Iris pigment epithelial cell (primary cell): ENCODE measurements at places on chromosomes 5 and 9.
A peak's percentile ranks its signal among the peaks of the same experiment; 100 is the strongest.

DNA sequence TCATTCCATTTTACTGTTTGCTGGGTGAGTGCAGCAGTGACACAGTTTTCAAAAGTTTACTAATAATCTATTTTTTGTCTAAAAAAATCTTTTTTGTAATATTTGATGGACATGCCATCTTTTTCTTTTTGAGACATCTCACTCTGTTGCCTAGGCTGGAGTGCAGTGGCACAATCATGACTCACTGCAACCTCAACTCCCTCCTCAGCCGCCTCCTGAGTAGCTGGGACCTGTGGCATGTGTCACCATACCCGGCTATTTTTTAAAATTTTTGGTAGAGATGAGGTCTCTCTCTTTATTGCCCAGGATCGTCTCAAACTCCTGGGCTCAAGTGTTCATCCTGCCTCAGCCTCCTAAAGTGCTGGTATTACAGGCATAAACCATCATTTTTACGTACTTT is 86.0 kb downstream of the KDM4C start:
- DNase-seq: no peak

DNA sequence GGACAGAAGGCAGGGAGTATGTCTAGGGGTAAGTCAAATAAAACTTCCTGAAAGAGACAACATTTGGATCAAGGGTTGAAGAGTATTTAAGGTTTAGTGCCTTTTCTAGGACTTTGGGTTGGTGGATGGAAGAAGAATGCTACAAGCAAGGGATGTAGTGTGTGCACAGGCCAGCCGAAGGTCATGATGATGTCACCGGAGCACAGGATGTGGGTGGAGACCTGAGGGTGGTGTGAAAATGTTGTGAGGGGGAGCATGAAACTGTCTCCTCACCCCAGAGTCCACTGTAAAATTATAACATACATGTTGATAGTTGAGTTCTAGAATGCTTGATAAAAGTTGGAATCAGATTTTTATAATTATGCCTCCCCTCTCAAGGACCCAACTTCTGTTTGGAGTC is 553.3 kb upstream of the SGCD start:
- DNase-seq: no peak

- DNase-seq: no peak
These were observed 26.1 kb downstream of the AP3B1 start for GRCh38 chr5:78268356-78268755.

DNA sequence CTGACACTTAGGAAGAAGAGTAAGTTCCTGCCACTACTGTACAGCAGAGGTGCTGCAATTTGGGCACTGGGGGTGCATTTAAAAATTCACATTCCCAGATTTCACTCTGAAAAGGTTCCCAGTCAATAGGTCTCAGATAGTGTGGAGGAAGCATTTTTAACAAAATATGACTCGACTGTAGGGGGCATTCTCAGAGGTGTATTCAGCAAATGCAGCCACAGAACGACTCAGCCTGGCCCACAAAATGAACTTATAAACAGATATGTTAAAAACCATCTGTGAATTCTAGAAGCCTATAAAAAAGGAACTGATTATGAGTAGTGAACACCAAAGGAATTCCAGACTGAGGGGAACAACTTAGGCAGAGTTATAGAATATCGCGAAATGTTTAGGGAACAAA is 31.1 kb downstream of the MLLT3 start:
- no peak for DNase-seq

DNA sequence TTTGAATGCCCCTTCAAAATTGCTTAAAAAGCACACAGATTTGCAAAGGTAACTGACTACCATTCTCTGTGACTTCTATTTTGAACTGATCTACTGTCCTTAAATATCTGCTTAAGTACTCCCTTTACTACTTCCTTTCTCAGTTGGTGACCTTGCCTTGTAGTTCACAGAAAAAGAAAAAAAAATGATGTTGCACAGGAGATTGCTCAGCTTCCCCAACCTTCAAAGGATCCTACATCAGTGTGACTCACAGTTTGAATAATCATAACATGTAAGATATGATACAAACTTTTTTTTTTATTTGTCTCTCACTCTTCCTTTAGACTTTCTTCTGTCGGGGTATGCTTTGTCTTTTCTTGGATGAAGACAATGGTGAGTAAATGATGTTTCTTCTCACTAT is 1029.6 kb downstream of the CDH12 start:
- DNase-seq: peak; percentile 90
